T-helper 17 cell (primary cell): ENCODE measurements at places on chromosomes 5 and 9.
A peak's percentile ranks its signal among the peaks of the same experiment; 100 is the strongest.

- H3K36me3 ChIP-seq: peaks cover 6% of the 10 kb centered on the region
- no peak overlapping the region for H3K4me3 ChIP-seq
- DNase-seq: no peak
- no peaks in the 10 kb centered on the region for H3K27me3 ChIP-seq
- peaks cover 13% of the 10 kb centered on the region for H3K4me1 ChIP-seq
Measured at GRCh38 chr9:88462191-88462590, 72.8 kb upstream of the NXNL2 start.

GRCh38 chr5:32720300-32720699 is 9.2 kb downstream of the NPR3 start:
- H3K4me1 ChIP-seq: no peaks in the 10 kb centered on the region
- peaks cover 5% of the 10 kb centered on the region for H3K36me3 ChIP-seq
- H3K27ac ChIP-seq: no peak overlapping the region
- H3K4me3 ChIP-seq: no peak overlapping the region

DNA sequence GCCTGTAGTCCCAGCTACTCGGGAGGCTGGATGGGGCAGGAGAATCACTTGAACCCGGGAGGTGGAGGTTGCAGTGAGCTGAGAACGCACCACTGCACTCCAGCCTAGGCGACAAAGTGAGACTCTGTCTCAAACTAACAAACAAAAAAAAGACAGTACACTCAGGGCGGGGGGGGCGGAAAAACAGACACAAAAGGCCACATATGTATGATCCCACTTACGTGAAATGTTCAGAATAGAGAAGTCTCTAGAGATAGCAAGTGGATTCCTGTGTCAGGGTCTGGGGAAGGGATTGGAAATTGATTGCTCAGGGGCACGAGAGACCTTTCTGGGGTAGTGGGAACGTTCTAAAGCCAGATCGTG is 9.0 kb upstream of the LCN1 start:
- peaks cover under 1% of the 10 kb centered on the region for H3K36me3 ChIP-seq
- DNase-seq: no peak
- no peak overlapping the region for H3K4me3 ChIP-seq
- H3K27ac ChIP-seq: peak overlapping the region; percentile 30
- no peaks in the 10 kb centered on the region for H3K4me1 ChIP-seq

GRCh38 chr5:37638897-37639296 is 200.9 kb downstream of the GDNF start:
- H3K36me3 ChIP-seq: peaks cover 4% of the 10 kb centered on the region
- no peak overlapping the region for H3K4me3 ChIP-seq
- no peak for DNase-seq
- H3K4me1 ChIP-seq: no peaks in the 10 kb centered on the region
- H3K27ac ChIP-seq: no peak overlapping the region

DNA sequence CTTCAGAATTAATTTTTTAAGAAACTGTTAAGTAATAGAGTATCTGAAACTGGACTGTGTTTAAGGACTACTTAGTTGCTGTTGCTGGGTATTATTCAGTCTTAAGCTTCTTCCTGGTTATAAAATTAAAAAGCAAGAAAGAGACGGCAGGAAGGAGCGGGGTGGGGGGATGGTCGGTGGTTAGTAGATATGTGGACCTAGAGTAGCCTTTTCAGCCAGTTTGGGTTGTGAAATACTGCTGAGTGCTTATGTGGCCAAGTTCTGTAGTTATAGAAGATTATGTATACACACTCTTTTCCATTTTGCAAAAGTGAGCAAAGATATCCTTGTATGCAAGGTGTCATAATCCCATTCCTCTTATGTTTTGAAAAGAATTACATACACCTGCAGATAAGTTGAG is 28.5 kb downstream of the TRIO start:
- no peak overlapping the region for H3K4me3 ChIP-seq
- DNase-seq: no peak
- no peak overlapping the region for H3K27ac ChIP-seq
- H3K27me3 ChIP-seq: peaks cover 51% of the 10 kb centered on the region
- H3K36me3 ChIP-seq: peaks cover 5% of the 10 kb centered on the region

DNA sequence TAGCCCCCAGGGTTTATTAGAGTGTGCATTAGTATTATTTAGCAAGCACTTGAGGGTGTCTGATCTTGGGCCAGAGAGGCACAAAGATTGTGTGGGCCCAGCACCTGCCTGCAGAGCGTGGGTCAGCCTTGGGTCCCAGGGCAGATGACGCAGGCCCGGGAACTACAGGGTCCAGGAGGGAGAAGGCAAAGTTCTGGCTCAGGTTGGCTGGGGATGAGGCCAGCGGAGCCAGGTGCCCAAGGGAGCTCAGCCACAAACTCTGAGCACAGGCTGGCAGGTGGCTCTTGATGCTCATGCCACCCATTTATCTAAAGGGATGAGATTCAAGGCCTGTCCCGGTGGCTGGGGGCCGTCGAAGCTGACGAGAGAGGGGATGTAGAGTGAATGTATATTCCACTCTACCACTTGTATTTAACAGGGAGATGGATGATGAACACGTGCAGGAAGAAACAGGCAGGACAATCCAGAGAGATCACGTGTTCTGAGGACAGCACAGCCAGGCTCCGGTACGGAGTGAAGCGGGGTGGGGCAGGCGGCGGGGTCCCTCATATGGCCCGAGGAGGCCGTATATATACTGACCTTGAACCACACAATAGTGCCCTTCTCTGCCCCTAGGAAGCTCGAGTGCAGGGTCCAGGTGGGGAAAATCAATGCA is 818 bp upstream of the OBP2A start:
- DNase-seq: no peak
- no peaks in the 10 kb centered on the region for H3K4me1 ChIP-seq
- H3K4me3 ChIP-seq: no peak overlapping the region
- no peaks in the 10 kb centered on the region for H3K36me3 ChIP-seq

GRCh38 chr5:138438724-138439476 is at the start of gene REEP2:
REEP2 (plus strand) TSS chr5:138439057; CDS start chr5:138439209, 152 bp downstream.
- peaks cover 14% of the 10 kb centered on the region for H3K4me1 ChIP-seq
- H3K27ac ChIP-seq: no peak within 1 kb of the TSS
- H3K36me3 ChIP-seq: peaks cover 4% of the 10 kb centered on the region
- H3K4me3 ChIP-seq: peak within 1 kb of the TSS; percentile 88
- DNase-seq: peak; percentile 59
- no peaks in the 10 kb centered on the region for H3K27me3 ChIP-seq

- H3K27ac ChIP-seq: peak overlapping the region; percentile 72
- peaks cover 87% of the 10 kb centered on the region for H3K27me3 ChIP-seq
- peaks cover 9% of the 10 kb centered on the region for H3K36me3 ChIP-seq
- peaks cover 15% of the 10 kb centered on the region for H3K4me1 ChIP-seq
- H3K4me3 ChIP-seq: peak overlapping the region; percentile 71
- DNase-seq: peak; percentile 54
Measured at GRCh38 chr9:21964925-21965385, 29.2 kb downstream of the CDKN2A start.

DNA sequence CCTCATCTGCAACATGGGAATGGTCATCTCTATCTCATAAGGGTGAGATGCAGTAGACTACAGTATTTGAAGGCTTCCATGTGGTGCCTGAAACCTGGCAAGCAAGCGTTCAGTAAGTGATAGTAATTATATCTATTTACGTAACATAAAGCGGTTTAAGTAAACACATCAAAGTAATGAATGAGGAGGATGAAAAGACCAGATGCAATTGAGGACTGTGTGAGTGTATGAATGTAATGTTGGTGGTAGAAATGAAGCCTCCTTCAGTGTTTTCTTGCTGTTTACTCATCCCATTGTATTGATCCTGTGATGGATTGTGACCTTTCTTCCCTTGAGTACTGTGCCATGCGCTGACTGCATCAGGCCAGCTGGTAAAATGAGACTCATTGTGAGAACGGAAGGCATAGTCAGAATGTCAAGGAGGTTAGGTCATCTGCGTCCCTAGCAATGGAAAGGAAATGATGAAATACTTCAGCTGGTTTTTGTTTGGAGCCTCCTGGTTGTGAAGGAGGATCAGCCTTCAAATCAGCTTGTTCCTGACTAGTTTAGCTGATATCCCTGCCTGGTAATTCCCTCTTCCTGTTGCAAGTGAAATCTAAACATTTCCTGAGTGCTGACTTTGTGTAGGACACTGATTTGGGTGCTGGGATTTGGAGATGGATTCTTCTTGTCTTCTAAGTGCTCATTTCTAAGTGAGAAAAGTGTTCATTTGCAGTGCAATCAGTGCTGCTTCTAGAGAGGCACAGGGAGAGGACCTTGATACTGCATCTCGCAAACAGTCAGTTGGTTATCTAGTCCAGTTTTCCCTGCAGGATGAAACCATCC is 35.6 kb downstream of the TNFSF8 start:
- peaks cover 25% of the 10 kb centered on the region for H3K4me1 ChIP-seq
- H3K27me3 ChIP-seq: no peaks in the 10 kb centered on the region
- peak overlapping the region; percentile 31 for H3K4me3 ChIP-seq
- H3K27ac ChIP-seq: peak overlapping the region; percentile 29

GRCh38 chr9:36928210-36928609 is 105.9 kb downstream of the PAX5 start:
- peaks cover 13% of the 10 kb centered on the region for H3K4me1 ChIP-seq
- no peak for DNase-seq
- peak overlapping the region; percentile 5 for H3K4me3 ChIP-seq
- no peak overlapping the region for H3K27ac ChIP-seq
- H3K36me3 ChIP-seq: no peaks in the 10 kb centered on the region

DNA sequence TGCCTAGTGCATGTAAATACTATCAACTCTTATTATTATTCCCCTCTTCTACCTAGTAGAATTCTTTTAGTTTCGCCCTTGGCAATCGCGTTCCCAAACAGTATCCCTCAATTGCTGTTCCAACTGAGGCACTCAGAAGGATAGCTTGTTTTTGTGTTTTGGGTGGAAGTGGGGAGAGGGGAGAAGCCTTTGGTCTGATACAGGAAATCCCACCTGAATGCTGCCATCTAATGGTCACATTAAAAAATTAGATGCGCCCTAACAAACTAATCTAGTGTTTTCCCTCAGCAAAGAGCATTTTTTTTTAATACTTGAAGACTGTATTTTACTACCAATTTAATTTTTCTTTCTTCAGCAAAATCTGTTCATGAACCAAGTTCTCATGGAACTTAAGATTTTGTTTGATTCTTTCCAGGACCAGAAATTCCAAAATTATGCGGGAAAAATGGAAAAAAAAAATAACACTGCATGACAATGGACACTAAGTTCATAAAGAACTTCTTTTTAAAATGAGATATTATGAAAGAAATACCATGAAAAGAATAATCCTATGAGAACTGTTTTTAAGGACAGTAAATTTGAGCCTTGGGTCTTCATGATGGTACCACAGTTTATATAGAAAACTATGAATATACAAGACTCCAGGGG is 22.2 kb upstream of the GLDC start:
- H3K4me1 ChIP-seq: no peaks in the 10 kb centered on the region
- H3K4me3 ChIP-seq: no peak overlapping the region
- DNase-seq: no peak
- H3K27me3 ChIP-seq: peaks cover 5% of the 10 kb centered on the region
- no peaks in the 10 kb centered on the region for H3K36me3 ChIP-seq

GRCh38 chr9:4661611-4662010 is 483 bp upstream of the PLPP6 start:
- no peaks in the 10 kb centered on the region for H3K36me3 ChIP-seq
- H3K4me1 ChIP-seq: peaks cover 46% of the 10 kb centered on the region
- no peaks in the 10 kb centered on the region for H3K27me3 ChIP-seq
- peak overlapping the region; percentile 93 for H3K4me3 ChIP-seq

GRCh38 chr9:78860801-78861475 is 564.0 kb downstream of the PSAT1 start:
- no peaks in the 10 kb centered on the region for H3K27me3 ChIP-seq
- no peaks in the 10 kb centered on the region for H3K36me3 ChIP-seq
- DNase-seq: no peak

- DNase-seq: no peak
- no peak overlapping the region for H3K4me3 ChIP-seq
- H3K27ac ChIP-seq: no peak overlapping the region
- H3K27me3 ChIP-seq: peaks cover 9% of the 10 kb centered on the region
- H3K4me1 ChIP-seq: peaks cover 4% of the 10 kb centered on the region
Measured at GRCh38 chr9:21638104-21638503, 156.0 kb upstream of the IFNE start.

GRCh38 chr9:74630228-74630627 is 133.1 kb downstream of the RORB start:
- no peak for DNase-seq
- no peaks in the 10 kb centered on the region for H3K36me3 ChIP-seq
- no peaks in the 10 kb centered on the region for H3K4me1 ChIP-seq
- peaks cover 8% of the 10 kb centered on the region for H3K27me3 ChIP-seq
- no peak overlapping the region for H3K4me3 ChIP-seq

GRCh38 chr9:63817622-63818518 is 1467.1 kb downstream of the FOXD4L5 start:
- H3K27ac ChIP-seq: peak overlapping the region; percentile 22
- peaks cover 12% of the 10 kb centered on the region for H3K4me1 ChIP-seq
- peaks cover 16% of the 10 kb centered on the region for H3K27me3 ChIP-seq
- peaks cover 6% of the 10 kb centered on the region for H3K36me3 ChIP-seq
- H3K4me3 ChIP-seq: peak overlapping the region; percentile 80

GRCh38 chr9:113475992-113476391 is 12.5 kb downstream of the RGS3 start:
- H3K27ac ChIP-seq: no peak overlapping the region
- no peak for DNase-seq
- H3K27me3 ChIP-seq: peaks cover 4% of the 10 kb centered on the region
- H3K36me3 ChIP-seq: peaks cover 2% of the 10 kb centered on the region

- peaks cover 34% of the 10 kb centered on the region for H3K27me3 ChIP-seq
- no peak overlapping the region for H3K27ac ChIP-seq
- no peak for DNase-seq
- no peak overlapping the region for H3K4me3 ChIP-seq
- H3K36me3 ChIP-seq: peaks cover 3% of the 10 kb centered on the region
Measured at GRCh38 chr5:139767960-139768359, 27.6 kb upstream of the PSD2 start.

GRCh38 chr5:14686517-14686916 is 22.0 kb downstream of the OTULIN start:
- peaks cover 12% of the 10 kb centered on the region for H3K36me3 ChIP-seq
- DNase-seq: no peak
- peaks cover 4% of the 10 kb centered on the region for H3K4me1 ChIP-seq
- H3K27me3 ChIP-seq: no peaks in the 10 kb centered on the region
- peak overlapping the region; percentile 79 for H3K27ac ChIP-seq

- no peak for DNase-seq
- H3K36me3 ChIP-seq: no peaks in the 10 kb centered on the region
- no peaks in the 10 kb centered on the region for H3K4me1 ChIP-seq
- H3K27me3 ChIP-seq: no peaks in the 10 kb centered on the region
- no peak within 1 kb of the TSS for H3K27ac ChIP-seq
- no peak within 1 kb of the TSS for H3K4me3 ChIP-seq
Measured at GRCh38 chr5:13944560-13945199, at the start of gene DNAH5. DNAH5 (minus strand) TSS chr5:13944688; CDS start chr5:13944438, 250 bp downstream.
